Right ventricle myocardium inferior (tissue), 1 donor: ENCODE measurements at places on chromosomes 12 and 14. TPM values are rescaled to one million over a fixed set of nuclear protein-coding genes. Genes with fewer than 3 reads are reported as not detected.

DNA sequence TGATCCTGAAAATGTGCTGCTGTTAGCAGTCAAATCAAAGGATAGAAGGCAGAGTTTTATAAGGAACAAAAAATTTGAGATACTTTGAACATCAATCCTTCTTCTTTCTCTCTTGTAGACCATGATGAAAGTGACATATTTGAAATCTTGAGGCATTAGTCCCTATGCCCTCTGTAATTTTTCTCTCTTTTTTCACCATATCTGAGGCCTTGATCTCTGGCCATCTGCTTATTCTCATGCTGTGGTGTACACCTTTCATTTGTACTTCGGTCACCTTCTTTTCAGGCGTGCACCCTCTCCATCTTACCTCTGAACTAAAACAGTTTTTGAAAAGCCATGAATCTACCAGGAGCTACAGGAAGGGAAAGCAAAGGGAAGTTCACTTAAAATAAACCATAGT is 420.9 kb downstream of the C12orf50 start:
- DNase-seq = no peak

DNA sequence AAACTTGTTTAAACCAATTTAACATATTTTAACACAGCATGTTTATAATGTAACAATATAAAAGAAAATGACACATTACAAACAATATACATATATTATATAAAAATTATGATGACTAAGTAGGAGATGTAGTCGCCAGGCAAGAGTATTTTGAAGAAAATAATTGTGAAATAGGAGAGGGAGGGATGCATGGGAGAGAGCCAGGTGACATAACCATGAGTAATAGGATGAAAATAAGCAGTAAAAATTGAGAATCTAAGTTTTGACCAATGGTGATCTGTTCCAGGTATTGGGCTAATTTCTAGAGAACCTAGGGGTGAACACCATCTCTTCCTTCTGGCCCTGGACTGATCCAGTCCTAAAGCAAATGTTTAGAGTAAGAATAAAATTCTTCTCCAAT is 315.2 kb upstream of the G2E3 start:
- no peak for DNase-seq

Gene CLEC6A
- total RNA-seq = not detected

DNA sequence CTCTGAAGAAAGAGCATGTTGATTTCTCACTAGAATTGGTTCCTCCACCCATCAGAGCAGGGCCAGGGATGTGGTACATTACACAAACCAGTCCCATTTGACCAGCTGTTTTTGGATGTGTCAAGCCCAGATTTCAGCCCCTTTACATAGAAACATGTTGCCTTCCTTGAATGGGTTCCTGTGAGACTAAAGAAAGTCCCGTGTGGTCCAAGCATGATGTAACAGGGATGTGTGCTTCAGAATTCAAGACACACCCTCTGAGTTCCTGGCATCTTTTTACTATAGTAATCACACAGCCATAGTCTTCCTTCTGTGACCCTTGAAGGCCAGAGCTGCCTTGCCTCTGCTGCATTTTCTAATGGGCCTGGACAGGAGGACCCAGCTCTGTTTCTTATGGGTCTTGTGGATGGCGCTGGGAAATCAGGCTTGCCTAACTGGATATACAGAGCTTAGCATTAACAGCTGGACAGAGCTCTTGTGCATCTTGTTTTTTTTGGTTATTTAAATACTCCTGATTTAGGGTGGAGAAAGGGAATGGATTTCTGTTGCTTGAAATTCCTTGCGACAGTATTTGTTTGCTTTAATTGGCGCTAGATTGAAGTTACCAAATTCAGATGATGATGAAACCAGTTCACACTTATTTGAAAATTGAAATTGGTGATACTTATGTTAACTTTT is 341.0 kb downstream of the ZFP36L1 start:
- no peak for DNase-seq

- no peak for DNase-seq
These were observed 19.5 kb upstream of the LRRC10 start for GRCh38 chr12:69630191-69630590.

Gene GDF11
- 9.7 TPM for total RNA-seq
